ENCODE measurements at places on chromosomes 1 and 21.
A peak's percentile ranks its signal among the peaks of the same experiment; 100 is the strongest.

- no peak for DNase-seq
Observed at GRCh38 chr1:197908716-197909220, 6.3 kb downstream of the C1orf53 start.

GRCh38 chr1:155219592-155220031 is 11.1 kb downstream of the MTX1 start:
- no peak for DNase-seq

DNA sequence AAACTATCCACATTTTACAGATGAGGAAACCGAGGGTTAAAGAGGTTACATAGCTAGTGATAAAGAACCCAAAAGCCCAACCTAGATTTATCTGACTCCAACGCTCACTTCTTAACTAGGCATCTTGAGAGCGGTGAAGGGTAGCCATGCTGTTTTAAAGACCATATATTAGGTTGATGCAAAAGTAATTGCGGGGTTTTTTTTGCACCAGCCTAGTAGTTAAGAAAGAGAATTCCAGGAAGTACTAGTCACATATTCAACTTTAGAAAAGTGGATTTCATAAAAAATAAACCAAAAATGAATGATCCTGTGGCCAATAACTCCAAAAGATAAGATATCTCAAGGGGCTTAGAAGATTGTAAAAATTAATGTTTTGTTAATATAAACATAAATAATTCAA is 162.1 kb downstream of the GLUL start:
- DNase-seq: no peak

DNA sequence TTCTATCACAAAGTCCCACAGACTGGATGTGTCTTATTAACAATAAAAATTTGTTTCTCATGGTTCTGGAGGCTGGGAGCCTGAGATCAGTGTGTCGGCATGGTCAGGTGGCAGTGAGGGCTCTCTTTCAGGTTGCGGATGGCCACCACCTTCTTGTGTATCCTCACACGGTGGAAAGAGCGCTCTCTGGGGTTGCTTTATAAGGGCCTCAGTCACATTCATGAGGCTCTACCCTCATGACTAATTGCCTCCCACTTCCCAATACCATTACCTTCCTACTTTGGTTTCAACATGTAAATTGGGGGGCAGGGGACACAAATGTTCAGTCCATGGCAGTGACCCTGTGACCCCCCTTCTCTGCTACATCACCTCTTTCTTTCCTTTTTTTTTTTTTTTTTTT is 20.7 kb upstream of the MX1 start:
- no peak for DNase-seq

- no peak for DNase-seq
Observed at GRCh38 chr1:163063610-163064009, 5.6 kb upstream of the RGS4 start.

DNA sequence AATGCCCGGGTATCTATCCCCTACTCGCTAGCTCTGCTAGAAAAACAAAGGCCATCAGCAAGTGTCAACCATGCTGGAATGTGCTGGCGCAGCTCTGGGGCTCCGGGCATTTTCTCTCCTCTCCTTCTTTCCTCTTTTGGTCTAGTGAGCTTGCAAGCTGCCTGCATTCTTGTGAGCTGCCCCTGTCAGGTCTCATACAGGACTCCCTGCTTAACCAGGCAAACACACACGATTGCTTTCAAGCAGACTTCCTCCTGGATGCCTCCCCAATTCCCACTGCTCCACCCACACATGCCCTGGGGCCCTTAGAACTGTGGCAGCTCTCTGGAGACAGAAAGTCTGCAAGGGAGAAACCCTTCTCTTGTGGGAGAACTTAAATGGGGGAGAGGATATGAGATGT is 35.7 kb upstream of the SUCO start:
- DNase-seq: peak; percentile 21

DNA sequence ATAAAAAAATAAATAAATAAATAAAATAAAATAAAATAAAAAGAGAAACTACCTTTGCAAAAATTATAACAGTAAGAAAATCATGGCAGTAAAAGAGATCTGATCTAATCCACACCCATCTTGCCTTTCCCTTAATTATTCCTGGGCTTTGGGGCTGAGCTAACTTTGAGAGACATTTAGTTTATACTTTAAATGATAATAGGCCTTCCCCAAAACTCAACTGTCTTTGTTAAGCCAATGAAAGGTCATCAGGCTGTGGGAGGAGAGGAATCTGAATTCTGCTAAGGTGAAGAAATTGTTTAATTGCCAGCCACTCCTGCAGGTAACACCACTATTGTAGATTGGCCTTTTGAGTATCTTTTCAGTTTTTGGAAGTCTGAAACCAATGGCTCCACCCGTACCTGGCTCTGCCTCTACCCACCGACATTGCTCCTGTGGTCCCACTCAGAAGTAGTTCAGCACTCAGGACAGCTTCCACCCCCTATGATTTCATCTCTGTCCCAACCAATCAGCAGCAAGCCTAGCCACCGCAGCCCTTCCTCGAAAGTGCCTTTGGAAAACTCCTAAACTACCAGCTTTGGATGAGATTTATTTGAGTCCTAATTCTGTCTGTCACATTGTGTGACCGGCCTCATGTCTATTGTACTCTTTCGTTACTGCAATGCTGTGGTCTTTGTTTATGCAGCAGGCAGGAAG is 23.0 kb upstream of the PNRC2 start:
- DNase-seq: no peak

DNA sequence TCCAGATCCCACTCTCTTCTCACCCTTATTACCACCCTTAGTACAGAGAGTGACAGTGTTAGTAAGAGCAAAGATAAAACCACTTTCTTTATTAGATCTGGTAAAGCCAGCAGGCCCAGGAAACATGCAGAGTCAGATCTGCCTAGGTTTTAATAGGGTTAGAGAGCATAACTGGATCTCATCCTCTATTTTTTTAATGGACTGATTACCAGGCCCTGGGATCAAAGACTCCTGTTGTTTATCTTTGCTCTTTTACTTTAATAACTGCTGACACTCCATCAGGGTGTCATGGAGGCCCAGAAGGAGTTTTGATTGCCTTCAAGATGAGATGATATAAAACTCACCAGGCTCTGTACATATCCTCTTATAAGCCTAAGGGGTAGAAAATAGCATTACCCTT is 45.3 kb upstream of the RGS5 start:
- no peak for DNase-seq

- peak; percentile 57 for DNase-seq
Observed at GRCh38 chr1:156114101-156114918, at the start of gene LMNA. Gene LMNA, plus strand, starts transcription at chr1:156114711. Its CDS starts 208 bp downstream, at chr1:156114919.
